ENCODE measurements at places on chromosomes 16 and 17.

GRCh38 chr16:19522397-19522732, 467 bp upstream of the GDE1 start:
- no peak for DNase-seq

- DNase-seq = no peak
Measured at GRCh38 chr16:67658849-67659674, 998 bp downstream of the ACD start.

GRCh38 chr17:61672140-61672539, 81.1 kb upstream of the NACA2 start:
- no peak for DNase-seq

- DNase-seq = no peak
Measured at GRCh38 chr16:57889522-57889921, 81.4 kb downstream of the CNGB1 start.

- no peak for DNase-seq
Measured at GRCh38 chr17:68238164-68238870, 9.5 kb upstream of the AMZ2 start.

GRCh38 chr17:32504166-32504990, 17.6 kb downstream of the CDK5R1 start:
- no peak for DNase-seq

DNA sequence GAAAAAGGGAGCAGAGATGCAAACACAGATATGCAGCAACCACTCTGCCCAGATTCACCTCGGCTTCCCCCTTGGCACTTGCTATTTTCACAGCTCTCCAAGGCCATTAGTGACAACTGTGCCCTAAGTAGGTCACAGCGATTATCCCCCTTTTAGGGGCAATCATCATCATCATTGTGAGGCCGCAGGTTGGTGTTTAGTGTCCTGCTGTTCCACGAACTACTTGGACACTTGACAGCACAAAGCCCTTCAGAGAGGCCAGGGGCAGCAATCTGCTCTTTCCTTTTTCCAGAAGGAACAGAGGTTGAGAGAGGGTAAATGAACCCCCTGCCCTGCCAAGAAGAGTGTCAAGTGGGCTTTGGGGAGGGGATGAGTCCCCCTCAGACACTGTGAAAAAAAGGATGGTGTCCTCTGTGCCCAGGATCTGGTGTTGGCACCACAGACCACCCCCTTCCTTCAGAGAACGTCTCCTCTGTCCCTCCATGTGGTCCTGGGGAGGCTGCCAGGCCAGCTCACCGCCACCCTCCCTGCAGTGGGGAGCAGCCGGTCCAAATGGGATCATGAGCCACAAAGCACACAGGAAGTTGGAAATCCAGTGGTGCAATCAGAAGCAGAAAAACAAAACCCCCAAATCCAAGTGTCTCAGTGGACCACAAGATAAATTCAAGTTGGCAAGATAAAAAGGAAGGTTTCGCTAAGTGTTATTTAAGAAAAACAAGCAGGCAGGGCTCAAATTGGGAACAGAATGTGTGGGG, 78.4 kb upstream of the MED9 start:
- DNase-seq = no peak

DNA sequence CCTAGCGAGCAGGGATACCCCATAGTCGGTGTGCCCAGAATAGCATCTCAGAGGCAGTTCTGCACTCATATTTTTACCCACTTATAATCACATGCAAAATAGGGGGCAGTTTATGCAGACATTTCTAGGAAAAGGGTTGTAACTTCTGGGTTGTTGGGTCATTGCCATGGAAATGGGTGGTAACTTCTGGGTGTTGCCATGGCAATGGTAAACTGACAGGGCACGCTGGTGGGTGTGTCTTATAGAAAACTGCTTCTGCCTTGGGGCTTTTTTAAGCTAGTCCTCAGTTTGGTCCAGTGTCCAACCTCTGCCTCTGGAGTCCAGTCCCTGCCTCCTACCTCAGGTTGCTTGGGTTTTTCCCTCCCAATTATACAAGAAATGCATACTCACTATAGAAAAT, 7.4 kb upstream of the SPAG9 start:
- DNase-seq = no peak

GRCh38 chr17:26792486-26792885, 501.4 kb upstream of the WSB1 start:
- peak; percentile 13 for DNase-seq

GRCh38 chr16:79610771-79611170, 10.2 kb upstream of the MAF start:
- no peak for DNase-seq

DNA sequence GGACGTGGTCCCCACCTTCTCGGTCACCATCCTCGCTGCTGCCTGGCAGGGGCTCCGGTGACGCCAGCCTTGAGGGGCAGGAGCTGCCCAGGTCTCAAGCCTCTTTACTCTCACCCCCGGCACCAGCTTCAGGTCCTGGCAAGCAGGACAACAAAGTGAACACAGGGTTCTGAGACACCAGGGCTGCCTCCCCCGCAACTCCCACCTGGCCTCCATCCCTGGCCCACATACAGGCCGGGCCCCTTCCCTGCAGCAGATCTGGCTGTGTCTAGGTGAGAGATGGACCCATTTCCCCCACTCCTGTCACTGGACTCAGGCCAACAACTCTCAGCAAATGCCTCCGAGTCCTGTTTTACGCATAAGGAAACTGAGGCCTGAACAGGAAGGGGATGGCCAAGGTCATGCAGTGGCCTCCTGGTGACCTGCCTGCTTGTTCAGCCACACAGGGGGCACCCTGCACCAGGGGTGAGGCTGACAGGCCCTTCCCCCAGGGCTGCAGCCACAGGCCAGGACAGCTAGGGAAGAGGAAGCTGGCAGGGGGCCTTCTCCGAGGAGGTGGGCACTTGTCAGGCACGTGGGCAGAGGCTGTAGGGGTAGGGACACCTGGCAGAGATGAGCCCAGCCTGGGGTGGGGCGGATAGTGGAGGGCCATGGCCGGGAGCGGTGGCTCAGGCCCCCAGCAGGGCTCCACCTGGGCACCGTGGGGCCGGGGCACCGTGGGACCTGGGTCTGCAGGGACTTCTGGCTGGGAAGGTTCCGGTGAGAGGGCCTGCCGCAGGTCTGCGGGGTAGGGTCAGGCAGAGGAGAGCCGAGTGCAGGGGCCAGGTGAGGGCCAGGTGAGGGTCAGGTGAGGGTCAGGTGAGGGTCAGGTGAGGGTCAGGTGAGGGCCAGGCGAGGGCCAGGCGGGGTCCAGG, 46.7 kb upstream of the PVALEF start:
- no peak for DNase-seq

GRCh38 chr17:44279666-44280391, 11.9 kb upstream of the SLC4A1 start:
- DNase-seq = peak; percentile 17

DNA sequence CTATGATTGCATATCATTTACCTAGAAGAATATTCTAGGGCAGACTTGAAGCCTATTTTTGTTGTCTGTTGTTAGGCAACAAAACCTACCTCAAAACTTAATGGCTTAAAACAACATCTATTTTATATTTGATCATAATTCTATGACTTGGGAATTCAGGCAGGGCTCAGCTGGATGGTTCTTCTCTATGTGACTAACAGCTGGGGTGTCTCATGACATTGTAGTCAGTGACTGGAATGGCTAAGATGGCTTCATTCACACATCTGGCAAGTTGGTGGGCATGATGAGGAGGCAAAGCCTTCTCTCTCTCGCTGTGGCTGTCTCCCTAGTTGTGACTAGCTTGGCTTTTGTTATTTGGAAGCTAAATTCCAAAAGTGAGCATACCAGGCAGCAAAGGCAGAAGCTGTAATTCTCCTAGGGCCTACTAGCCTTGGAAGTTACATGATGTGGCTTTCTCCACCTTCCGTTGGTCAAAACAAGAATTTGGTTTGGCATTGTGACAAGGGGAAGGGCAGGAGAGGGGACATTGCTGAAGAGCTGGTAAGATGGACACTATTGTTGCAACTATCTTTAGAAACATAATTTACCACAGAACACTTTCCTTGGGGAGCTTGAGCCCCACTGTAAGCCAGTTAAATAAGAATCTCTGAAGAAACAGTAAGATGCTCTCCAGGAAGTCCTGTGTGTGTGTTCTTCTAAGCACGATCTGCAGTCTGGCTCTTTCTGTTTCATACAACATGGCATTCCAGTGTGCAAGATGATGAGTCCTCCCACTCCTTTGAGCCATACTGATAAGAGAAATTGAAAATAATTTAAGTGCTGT, 39.4 kb downstream of the ZNRF1 start:
- no peak for DNase-seq

GRCh38 chr16:84848986-84849634, 29.3 kb downstream of the CRISPLD2 start:
- no peak for DNase-seq

DNA sequence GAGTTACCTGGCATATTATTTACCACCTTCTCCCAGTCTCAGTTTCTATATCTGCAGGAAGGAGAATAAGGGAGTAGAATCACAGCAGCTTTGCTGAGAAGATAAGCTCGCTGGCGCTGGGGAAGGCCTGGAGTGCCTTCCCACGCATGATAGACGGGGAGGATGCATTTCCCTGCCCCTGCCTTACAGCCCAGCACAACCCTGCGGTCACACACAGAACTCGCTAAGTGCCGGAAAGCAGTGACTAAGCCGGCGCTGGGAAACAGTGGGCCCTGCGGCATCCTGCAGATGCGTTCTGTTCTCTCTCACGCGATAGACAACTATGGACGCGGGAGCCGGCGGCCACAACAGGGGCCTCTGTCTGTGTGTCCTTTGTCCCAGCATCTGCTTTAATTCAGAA, 4.8 kb downstream of the CA5A start:
- DNase-seq = no peak

DNA sequence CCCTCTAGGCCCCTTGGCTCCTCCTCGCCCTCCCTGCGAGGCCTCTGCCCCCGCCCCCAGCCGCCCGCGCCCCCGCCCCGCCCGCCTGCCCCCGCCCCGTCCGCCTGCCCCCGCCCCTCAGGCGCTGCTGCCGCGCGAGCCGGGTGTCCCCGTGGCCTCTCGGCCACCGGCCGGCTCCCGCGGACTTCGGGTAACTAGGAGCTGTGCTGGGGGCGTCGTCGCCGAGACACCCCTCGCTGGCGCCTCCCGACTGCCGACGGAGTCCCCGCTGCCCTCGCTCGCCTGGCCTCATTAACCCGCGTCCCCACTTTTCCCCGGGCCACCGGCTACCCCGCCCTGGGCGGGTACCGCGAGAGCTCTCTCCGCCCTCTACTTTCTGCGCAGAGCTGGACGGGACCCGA, at the start of gene TLCD1:
Gene TLCD1 (minus strand): TSS at position 8 of the 401 bp plus-strand sequence. CDS start 136 bp downstream, outside the sequence.
- DNase-seq = no peak

- DNase-seq = peak; percentile 51
Measured at GRCh38 chr17:48724251-48725003, 1.4 kb downstream of the PRAC2 start.

GRCh38 chr17:45371414-45372324, 54.8 kb upstream of the MAP3K14 start:
- peak; percentile 85 for DNase-seq

- no peak for DNase-seq
Measured at GRCh38 chr17:65078441-65079160, 22.1 kb upstream of the GNA13 start.

DNA sequence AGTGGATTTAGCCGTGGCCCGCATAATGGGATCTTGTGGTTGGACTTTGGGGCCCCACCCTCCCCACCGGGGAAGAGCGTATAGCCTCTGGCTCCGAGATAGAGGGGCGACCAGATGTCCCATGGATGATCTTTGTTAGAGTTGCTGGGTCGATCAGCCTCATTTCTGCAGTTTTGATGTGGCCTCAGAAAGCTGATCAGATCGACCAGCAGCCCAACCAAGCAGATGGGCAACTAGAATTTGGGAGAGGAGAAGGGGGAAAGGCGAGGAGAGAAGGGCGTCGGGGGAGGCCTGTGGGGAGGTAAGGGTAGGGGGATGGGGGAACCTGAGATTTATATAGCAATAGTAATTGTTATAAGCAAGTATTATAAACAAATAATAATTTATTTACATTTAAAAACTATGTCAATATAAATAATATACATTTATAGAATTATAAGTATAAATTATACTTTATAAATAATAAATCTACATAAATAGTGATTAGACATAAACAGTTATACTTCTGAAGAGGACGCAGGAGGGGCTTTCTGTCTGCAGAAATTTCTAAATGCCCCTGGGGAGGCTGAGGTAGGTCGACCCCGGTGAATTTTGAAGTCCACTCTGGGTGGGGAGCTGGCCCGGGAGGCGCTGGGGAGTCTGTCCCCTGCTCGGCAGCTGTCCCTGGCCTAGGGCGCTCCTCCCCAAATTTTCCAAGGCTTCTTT, 136.3 kb downstream of the KCNJ12 start:
- no peak for DNase-seq

DNA sequence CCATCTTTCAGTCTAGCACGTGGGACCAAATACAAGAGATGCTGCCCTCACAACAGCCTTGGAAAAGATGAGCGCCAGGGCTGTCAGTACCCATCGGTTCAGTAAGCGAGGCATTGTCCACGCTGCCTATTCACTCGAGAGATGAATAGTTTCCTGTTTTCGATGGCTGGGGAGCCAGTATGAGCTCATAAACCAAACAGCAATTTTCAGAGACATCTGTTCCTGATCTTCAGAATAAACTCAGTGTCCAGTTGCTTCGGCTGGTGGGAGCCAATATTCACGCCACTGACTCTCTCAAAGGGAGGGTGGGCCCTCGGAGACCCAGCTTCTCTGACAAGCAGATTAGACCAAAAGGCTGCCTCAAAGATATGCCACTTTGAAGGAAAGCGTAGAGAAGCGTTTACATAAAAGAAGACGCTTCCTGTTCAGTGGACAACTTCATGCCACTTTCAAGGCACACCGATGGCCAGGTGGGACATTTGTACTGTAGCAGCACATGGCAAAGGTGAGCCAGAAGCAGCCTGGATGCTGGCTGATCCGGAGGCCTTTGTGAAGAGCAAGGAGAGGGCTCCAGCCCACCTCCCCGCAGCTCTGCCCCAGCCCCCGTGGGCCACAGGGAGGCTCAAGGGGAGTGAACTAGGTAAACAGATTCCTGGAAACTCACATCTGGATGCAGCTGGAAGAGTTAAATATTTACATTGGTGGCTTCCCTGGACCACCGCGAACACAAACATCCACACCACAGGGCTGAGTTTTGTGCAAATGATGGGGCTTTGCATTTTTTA, 6.0 kb downstream of the TIMM22 start:
- peak; percentile 60 for DNase-seq

DNA sequence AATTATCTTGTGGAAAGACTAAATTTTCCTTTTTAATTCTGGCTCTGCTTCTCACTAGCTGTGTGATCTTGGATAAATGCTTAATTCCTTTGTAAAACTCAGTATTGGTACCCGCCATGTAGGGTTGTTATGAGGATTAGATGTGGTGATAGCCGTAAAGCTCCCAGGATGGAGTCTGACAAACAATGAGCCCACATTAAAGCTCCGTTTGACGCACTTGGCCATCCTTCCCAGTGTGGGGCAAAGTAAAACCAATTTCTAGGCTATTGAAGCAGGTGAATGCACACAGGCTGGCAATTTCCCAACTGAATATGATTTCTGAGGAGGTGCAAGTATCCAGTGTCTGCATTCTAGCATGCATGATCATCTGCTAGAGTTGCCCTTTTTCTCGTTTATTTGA, 123.6 kb downstream of the MRTFB start:
- DNase-seq = no peak

DNA sequence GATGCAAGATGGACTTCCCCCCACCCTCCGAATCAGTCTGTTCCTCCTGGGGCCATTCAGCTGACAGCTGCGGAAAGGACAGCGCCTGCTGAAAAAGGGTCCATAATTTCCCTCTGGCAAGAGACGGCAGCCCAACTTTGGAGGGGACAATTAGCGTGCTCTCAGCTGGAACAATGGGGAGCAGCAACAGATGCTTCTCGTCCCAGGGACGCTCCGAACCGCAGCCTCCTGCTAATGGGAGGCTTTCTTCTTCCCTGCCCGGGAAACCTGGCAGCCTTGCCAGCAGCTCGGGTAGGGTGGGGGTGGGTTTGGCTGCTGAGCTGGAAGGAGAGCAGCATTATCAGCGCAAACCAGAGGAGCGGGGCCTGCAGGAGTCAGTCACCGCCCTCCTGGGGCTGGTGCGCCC, 500.0 kb upstream of the SALL1 start:
- DNase-seq = no peak

- no peak for DNase-seq
Measured at GRCh38 chr16:85884808-85885463, 14.0 kb upstream of the IRF8 start.
